ENCODE measurements at places on chromosomes 11 and 22. TPM values are rescaled to one million over a fixed set of nuclear protein-coding genes. Genes with fewer than 3 reads are reported as not detected.

GRCh38 chr11:12889243-12889642, 119.9 kb upstream of the RASSF10 start:
- H3K4me1 ChIP-seq = peaks cover 10% of the 10 kb centered on the region
- H3K36me3 ChIP-seq = peaks cover 34% of the 10 kb centered on the region
- H3K27me3 ChIP-seq = no peaks in the 10 kb centered on the region
- no peak overlapping the region for H3K4me3 ChIP-seq
- no peak overlapping the region for H3K27ac ChIP-seq
- no peak for DNase-seq

DNA sequence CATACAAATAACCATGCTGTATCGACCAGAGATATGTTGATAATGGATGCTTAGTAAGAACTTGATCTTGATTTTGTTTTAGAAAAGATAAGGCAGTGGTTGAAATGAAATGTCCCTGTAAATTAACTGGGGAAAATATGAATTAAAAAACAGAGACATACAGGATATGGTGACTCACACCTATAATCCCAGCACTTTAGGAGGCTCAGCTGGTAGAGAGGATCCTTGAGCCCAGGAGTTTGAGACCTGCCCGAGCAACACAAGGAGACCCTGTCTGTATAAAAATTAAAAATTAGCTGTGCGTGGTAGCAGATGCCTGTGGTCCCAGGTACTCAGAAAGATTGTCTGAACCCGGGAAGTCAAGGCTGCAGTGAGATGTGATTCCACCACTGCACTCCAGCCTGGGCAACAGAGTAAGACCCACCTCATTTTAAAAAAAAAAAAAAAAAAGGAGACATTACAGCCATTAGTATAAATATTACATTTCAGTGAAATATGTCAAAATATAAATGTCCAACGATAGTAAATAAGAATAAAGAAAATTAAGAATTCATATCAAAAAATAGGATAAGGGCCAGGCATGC, 4.6 kb downstream of the PICALM start:
- no peaks in the 10 kb centered on the region for H3K36me3 ChIP-seq
- no peaks in the 10 kb centered on the region for H3K27me3 ChIP-seq
- no peak overlapping the region for H3K27ac ChIP-seq
- DNase-seq = no peak
- no peak overlapping the region for H3K4me3 ChIP-seq

Gene APLNR
- 43.2 TPM for total RNA-seq

GRCh38 chr11:62152245-62153086, 28.7 kb downstream of the INCENP start:
- DNase-seq = no peak
- H3K27ac ChIP-seq = no peak overlapping the region
- peaks cover 46% of the 10 kb centered on the region for H3K36me3 ChIP-seq
- no peaks in the 10 kb centered on the region for H3K4me1 ChIP-seq
- H3K4me3 ChIP-seq = no peak overlapping the region

DNA sequence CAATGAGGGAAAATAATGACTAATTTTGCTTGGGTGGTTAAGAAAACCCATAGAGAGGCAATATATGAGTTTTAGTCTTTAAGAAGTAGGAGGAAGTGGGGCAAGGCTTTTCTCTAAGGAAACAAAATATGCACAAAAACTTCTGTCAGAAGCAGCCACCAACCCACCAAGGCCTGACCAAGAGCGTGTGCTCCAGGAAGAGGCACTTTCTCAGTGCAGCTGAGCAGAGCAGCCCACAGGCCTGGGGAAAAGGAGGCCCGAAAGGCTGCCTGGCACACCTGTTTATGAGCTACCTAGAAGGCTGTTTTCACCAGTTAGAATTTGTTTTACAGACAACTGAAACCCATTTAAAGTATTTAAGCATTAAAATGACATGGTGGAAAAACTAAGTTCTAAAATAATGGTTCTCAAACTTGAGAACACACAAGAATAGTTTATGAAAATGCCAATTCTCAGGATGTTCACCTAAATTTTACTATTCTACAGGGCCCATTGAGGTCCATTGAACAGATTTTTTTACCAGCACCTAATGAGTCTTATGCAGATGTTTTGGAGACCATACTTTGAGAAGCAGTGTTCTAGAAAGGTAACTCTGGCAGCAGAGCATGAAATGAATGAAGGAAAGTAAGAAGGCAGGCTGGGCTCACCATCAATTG, 160.5 kb upstream of the DDI1 start:
- no peaks in the 10 kb centered on the region for H3K36me3 ChIP-seq
- DNase-seq = no peak
- no peaks in the 10 kb centered on the region for H3K27me3 ChIP-seq
- H3K27ac ChIP-seq = no peak overlapping the region
